Stimulated activated CD8-positive, alpha-beta memory T cell treated with anti-CD3 and anti-CD28 coated beads, Interleukin-15, amount 100 ng/mL, for 48 hours (primary cell): ENCODE measurements at places on chromosomes 12 and 14.

DNA sequence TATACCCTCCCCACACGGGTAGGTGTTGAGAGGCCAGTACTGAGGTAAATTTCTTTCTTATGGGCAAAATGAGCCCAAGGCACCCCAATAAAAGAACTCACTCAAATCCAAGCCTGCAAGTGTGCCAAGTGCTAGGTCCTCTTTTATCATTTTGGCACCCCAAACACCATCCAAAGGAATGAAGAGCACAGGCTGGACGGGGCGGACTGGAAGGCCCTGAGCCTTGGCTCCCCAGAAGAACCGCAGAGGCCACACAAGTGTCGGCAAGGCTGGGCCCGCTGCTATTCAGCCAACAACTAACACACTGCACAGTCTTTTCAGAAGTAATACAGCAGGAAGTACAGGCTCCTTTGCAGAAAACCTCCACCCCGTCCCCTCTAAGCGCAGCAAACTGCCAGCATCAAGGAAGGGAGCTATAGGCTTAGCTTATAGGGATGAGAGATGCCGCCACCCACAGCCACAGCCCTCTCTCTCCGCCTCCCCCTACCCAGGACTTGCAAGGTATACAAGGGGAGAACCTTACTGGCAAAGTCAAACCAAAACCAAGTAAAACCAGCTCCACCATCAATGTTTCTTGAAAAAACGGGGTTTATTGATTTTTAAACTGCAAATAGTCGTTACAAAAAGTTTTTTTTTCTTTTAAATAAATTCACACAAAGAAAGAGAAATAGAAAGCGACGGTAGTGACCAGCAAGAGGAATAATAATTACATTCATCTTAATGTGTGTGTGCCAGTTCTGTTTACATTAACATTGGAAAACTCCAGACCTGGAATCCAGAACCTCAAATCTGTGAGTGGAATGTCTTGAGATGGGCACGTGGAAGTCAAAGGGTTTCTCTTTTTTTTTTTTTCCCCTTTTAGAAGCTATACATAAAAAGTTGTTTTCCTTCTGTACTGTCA lies 5.5 kb downstream of the ZFP36L1 start:
- no peak for DNase-seq

GRCh38 chr12:49868449-49868848 lies 25.5 kb upstream of the BCDIN3D start:
- DNase-seq, result no peak

DNA sequence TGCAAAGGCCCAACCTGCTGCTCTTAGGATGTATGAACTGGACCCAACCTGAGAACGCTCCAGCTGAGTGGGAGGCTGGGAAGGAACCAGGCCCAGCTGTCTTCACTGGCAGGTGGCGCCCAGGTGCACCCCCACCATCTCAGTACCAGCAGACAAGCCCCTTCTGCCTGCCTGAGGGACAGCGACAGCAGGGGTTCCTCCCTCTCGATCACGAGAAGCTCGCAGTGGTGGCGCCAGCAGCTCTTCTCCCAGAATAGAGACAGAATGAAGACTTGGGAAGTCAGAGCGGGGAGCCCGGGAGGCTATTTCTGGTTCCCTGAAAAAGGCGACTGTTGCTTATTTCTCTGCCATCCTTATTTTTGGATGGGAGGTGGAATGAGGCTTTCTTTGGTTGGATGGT lies 46.5 kb downstream of the CHGA start:
- DNase-seq, result no peak

GRCh38 chr14:90703841-90704737 lies 112.1 kb downstream of the TTC7B start:
- no peak for DNase-seq

DNA sequence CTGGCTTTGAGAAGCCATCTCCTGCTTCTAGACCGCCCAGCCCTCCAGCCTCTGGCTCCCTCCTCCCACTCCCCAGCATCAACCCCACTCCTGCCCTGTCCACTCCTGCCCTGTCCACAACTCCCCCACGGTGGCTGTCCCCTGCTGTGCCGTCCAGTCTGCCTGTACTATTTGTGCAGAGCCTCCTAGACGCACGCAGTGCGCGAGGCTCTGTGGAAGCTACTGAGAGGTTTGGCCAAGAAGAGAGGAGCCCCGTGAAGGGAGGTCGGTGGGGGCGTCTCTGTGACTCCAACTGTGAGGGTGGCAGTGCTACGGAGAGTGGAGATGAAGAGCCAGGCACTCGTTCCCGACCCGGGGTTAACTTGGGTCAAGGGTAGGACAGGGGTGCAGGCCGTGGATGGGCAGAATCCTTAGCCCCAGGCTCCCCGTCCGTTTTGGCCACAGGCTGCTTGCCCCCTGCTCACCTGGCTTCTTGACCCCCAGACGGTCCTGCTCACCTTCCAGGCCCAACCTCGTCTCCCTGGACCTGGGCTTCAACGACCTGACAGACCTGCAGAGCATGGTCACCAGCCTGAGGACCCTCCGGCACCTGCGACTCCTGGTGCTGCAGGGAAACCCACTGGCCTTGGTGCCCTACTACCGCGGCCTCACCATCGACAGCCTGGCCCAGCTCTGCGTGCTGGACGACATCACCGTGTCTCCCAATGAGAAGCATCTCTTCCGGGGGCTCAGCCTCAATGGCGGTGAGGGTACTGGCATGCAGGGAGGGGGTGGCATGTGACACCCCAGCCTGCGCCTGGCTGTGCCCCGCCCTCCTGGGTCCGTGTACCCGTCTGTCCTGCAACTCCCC lies 6.9 kb downstream of the LRRC43 start:
- DNase-seq, result no peak

GRCh38 chr12:13961971-13962370 lies 19.4 kb downstream of the GRIN2B start:
- DNase-seq, result no peak

GRCh38 chr12:52367876-52368275 lies 595 bp upstream of the KRT85 start:
- DNase-seq, result no peak

DNA sequence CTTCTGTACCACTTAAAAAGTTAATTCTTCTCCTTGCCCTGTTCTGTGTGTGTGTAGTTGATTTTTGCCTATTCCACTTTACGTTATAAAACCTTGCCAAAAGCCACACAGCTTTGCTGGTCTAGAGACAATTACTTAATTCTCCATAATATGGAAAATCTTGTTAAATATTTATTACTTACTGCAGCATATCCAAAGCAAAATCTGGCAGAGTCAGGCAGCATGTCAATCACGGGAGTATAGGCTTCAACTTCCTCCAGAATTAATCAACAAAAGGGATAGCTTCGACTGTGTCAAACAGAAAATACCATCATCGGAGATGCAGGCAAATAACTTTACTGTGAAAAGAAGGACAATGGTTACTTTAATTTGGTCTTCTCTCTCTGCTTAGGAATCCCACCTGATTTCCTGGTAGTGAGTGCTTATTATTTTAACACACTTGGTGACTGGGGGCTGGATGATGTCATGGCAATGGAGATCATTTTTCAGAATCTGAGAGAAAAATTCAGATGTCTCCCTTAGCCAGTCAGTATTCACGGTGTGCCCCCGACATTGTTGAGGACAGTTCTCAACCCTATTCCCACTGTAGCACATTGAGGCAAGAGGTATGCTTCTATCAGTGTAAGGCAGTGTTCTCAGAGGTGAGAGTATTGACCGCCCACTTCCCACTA lies 3.7 kb upstream of the MSRB3 start:
- DNase-seq, result no peak

DNA sequence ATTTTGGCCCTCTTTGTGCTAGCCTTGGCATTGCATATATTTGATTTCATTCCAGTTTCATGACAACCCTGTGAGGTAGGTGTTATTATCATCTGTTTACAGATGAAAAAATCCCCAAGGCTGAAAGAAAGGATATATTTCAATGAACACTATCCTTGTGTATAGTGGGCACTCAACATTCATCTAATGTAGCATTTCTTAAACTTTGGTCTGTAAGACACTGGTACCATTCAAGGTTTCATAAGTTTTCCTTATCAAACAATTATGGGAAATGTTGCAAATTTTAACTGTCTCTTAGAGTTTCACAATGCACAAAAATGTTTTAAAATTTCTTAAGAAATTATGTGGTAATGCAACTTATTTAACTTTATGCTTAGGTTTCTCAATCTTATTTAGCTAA lies 44.3 kb downstream of the ATP23 start:
- no peak for DNase-seq

- no peak for DNase-seq
These were observed 6.3 kb upstream of the TMEM179 start for GRCh38 chr14:104610749-104611310.
